Neural crest cell (in vitro differentiated cells): ENCODE measurements at places on chromosomes 2 and 18.

DNA sequence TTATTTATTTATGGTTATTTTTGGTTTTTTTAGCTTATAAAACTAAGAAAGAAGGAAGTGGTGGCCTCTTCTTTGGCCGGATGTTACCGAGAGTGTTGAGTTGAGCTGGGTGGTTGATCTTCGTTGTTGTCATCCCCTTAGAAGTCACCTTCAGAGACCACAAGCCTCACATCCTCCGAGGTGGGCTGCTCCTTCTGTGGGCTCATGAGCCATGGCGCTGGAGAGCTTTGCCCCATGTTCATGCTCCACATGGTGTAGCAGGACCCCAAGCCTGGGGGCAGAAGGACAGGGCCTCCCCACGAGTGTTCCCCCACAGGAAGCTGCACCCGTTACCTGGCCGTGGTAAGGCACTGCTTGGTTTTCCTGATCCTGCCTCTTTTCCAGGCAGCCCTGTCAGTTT is 23.4 kb downstream of the SNTG2 start:
- DNase-seq = no peak

GRCh38 chr18:41655074-41655473 is 300.0 kb upstream of the PIK3C3 start:
- DNase-seq = no peak

DNA sequence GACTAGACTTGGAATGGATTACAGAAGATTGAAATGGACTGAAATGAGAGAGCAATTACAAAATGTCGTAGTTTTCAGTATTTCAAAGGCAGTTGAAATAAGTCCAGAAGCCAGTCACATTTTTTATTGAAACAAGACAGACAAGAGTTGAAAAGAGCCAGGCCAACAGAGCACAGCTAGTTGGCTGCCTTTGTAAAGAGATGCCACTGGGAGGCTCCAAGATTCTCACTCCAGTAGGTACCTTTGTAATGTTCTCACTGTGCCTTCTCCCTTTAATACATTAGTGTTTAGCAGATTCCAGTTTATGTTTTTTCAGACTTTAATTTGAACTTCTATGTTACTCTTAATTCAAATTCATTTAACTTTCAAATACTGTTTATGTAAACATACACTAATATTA is 234.8 kb downstream of the DSEL start:
- no peak for DNase-seq

DNA sequence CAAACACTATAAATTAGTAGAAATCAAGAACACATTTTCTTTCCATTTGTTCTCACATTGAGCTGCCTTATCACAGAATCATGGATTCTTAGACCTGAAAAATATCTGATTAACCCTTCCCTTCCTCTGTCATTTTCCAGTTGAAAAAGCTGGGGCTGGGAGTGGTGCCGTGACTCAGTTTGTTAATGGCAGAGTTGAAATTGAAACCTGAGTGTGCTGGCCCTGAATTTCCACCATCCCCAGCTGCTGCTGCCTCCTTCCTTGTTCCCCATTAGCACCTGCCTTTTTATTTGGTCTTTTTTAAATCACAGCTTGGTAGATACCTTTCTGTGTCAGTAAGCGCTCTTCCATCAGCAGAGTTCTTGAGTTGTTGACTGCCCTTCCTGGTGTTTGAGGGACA is 10.6 kb downstream of the FARP2 start:
- no peak for DNase-seq

- DNase-seq = no peak
Measured at GRCh38 chr2:144834363-144834762, 314.4 kb upstream of the ZEB2 start.

GRCh38 chr2:46278952-46279351 is 18.3 kb upstream of the EPAS1 start:
- DNase-seq = no peak
